Sigmoid colon (tissue), 7 donors: ENCODE measurements at places on chromosomes 16 and 17.
A peak's percentile ranks its signal among the peaks of the same experiment; 100 is the strongest.

DNA sequence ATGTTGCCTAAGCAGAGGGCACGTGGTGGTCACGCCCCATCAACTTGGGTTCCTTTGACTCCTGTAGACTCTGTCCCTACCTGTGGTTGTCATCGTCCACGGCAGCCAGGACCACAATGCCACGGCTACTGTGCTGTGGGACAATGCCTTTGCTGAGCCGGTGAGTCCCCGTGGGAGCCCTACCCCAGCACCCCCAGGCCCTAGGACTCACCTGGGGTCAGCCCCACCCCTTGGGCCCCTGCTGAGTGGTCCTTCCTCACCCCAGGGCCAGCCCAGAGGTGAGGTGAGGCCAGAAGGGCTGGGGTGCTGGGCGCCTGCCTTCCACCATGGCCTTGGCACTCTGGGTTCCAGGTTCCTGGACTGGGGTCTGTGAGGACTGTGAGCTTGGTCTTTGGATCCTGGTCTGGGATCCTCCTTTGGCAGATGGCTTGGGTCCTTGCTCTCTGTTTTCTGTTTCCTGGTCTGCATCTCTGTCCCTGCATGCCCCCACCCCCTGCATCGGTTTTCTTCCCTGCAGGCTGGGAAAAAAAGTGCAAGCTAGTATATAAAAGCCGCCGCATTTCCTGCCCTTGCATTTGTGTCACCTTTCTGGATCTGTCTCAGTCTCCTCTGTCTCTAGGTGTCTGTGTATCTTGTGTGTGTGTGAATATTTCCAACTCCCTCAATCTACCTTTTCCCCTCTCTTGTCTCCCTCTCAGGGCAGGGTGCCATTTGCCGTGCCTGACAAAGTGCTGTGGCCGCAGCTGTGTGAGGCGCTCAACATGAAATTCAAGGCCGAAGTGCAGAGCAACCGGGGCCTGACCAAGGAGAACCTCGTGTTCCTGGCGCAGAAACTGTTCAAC, 17.5 kb downstream of the STAT5A start:
- DNase-seq, result no peak

- no peak for DNase-seq
Observed at GRCh38 chr16:19410435-19411171, 7.1 kb upstream of the TMC5 start.

DNA sequence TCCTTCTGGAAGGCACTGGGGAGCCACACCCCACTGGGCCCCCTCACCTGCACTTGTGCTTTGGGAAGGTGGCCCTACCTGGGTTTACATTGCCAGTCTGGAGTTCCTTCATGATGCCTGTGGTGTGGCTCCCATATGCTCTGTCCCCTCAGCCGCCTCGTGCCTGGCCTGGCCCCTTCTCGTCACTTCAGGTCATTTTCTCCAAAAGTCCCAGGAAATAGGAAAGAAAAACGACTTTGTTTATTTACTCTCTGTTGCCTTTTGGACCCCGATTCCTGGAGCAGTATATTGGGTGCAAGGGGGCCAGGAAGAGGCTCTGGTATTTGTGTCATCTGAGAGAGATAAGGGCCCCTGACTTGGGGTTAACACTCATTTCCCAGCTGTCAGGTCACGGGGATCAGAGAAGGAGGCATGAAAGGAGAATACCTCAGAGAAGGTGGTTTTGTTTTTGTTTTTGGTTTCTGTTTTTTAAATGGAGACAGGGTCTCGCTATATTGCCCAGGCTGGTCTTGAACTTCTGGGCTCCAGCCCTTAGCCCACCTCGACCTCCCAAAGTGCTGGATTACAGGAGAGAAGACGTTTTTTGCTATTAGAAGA, 4.7 kb downstream of the SOCS3 start:
- no peak for DNase-seq

DNA sequence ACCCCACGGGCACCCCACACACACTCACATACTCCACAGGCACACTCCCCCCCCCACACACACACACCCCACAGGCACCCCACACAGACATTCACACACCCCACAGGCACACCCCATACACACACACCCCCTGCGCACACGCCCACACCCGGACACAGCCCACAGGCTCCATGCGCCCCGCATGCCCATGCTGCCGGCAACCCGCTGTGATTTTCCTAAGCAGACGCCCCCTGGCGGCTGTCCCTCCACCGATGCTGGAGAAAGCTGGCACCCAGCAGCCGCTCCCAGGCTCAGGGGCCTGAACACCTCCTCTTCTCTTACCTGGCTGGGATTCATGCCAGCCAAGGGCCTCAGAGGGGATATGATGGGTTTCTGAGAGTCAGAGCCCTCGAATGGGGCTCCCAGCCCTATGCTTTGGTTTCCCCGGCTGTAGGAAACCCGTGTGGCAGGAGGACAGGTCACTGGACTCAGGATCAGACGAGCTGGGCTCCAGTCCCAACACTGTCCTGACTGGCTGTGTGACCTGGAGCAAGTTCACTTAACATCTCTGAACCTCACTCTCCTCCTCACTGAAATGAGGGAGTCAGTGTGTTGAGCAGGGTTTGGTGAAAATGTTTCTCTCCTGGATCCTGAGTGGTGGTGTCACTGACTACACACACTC, 19.6 kb upstream of the TNFRSF13B start:
- DNase-seq, result peak; percentile 85

DNA sequence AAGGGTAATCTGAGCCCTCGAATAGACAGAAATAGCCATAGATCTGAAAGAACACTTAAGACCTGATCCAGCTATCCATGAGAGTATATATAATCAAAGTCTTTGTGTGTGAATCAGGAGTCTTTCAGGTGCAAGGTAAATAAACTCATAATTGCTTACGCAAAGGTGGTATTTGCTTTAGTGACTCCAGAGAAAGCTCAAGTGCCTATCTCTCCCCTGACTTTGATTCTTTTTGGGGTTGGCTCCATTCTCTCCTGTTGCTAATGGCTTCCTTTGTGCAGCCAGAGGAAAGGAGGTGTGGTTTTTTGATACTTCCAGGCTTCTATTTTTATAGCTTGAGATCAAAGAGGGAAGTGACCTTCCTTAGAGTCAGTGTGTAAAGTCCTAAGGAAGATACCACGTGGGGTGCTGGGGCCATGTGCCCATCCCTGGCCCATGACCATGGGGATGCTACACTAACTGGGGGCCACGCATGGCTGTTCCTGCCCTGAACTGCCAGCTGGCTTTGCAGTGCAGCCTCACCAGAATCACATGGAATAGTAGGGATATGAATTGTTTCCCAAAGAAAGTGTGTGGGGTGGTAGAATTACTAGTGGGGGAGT, 45.8 kb downstream of the TENT4B start:
- DNase-seq, result no peak

GRCh38 chr16:81578076-81578475, 133.5 kb downstream of the CMIP start:
- DNase-seq, result no peak

DNA sequence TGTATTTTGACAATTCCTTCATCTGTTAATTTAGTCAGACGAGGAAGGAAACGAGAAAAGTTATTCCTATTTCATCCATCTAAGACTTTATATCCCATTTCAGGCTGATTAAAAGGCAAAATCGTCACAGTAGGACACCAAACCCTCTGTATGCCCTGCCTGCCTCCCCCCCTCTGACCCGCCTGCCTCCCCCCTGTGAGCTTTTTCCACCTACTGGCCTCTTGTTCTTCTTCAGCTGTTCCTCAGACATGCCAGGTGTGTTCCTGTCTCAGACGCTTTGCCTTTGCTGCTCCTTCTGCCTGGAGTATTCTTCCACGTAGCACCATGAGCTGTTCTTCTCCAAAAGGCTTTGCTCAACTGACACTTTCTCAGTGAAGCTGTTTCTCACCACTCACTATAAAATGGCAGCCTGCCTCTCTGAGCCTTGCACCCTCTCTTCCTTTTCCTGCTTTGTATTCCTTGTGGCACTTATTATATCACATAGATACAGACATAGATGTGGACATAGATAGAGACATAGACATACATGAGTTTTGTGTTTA, 723.4 kb downstream of the MAF start:
- no peak for DNase-seq

- DNase-seq, result no peak
Observed at GRCh38 chr17:45243750-45244149, 18.1 kb downstream of the SPATA32 start.

GRCh38 chr17:9020096-9020823, 1.1 kb upstream of the NTN1 start:
- peak; percentile 47 for DNase-seq

- DNase-seq, result no peak
Observed at GRCh38 chr16:28931801-28932225, at the start of gene CD19. TSS of gene CD19 (plus strand) at chr16:28931971. CDS start at chr16:28932001, 30 bp downstream.

DNA sequence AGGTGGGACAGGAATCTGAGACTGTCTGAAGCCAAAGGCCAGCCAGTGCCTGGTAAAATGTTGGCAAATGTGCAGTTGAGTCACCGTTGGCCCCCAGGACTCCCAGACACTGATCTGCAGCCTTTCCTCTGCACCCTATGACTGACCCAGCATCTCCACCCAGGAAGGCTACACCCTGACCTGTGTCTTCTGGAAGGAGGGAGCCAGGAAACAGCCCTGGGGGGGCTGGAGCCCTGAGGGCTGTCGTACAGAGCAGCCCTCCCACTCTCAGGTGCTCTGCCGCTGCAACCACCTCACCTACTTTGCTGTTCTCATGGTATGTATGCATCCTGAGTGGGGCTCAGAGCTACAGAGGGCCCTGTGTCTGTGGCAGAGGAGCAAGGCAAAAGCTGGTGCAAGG, 24.0 kb downstream of the ADGRG5 start:
- no peak for DNase-seq
